ENCODE measurements at places on chromosomes 16 and 17.

DNA sequence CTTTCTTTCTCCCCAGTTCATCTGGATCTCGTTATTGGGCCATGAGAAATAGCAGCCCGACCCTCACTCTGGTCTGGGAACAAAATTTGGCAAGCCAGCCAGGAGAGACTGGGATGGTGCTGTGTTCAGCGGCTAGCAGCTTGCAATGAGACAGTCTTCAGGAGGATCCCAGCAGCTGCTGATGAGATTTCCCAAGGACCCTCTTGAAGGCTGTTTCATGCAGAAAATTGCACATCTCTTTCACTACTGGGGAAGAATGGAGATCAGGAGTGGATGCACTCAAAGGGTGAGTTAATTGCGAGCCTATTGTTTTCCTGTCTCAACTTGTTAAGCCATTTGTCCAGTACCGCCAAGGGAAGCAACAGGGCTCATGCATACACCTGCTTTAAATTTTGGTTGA is 5.5 kb upstream of the COIL start:
- DNase-seq = no peak

DNA sequence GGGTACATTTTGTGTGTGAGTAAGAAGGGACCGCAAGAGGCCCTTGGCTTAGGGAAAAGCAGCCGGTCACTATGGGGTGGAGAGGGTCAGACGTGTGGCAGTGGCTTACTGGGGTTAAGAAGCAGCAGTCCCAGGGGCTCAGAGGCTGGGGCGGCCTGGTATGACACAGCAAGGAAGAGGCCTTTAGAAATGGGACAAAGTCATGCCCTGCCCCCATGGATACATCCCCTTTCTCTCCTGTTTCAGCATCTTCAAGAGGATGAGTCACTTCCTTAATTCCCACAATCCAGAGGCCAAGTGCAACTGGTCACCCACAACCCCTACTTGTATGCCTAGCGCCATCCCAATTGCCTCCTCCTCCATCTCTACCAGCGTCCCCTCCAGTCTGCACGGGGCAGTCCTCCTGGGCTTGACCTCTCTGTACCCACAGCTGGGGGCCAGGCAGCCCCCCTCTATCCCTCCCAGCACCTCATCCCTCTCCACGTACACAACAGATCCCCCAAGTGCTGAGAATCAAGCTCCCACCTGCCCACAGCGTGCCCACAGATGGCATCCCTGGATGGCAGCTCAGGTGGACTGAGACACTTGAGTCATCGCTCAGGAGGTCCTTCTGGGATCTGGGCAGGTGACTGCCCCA is 6.9 kb upstream of the EFTUD2 start:
- DNase-seq = peak; percentile 70

DNA sequence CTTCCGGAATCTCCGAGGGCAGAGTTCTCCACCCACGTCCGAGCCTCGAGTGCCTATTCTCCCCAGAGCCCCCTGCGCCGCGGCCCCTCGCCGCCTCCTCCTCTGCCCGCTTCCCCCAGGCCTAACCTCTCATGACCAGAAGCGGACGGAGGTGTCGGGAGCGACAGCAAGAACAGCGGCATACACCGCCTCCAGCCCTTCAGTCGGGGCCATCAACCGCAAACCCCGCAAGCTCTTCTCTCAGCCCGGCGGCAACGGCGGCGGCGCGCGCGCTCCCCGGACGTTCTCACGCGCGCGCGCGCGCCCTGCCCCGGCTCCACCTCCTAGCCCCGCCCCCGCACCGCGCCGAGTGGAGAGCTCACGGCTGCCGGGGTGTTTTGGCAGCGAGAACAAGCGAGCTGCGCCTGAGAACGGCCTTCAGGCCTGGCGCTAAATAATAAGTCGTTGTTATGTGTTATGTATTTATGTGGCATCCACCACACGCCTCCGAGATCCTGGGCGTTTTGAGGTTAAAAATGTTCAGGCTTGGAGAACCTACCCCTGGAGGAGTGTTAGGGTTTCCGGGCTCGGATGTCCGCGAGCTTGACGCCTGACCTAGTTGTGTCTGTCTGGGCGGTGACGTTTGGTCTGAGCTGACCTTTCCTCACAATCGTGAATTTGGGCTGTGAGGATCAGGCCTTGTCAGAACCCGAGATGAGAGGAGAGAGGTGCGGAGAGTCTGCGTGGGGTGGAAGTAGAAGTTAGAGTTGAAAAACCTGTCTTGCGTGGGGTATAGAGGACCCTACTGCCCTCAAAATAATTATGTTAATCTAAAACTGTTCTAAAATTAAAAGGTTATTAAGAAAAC is at the start of gene RNFT1:
Gene RNFT1, minus strand, starts transcription at position 259 of the 847 bp plus-strand sequence. Its CDS starts 77 bp downstream, at position 182.
- peak; percentile 30 for DNase-seq

DNA sequence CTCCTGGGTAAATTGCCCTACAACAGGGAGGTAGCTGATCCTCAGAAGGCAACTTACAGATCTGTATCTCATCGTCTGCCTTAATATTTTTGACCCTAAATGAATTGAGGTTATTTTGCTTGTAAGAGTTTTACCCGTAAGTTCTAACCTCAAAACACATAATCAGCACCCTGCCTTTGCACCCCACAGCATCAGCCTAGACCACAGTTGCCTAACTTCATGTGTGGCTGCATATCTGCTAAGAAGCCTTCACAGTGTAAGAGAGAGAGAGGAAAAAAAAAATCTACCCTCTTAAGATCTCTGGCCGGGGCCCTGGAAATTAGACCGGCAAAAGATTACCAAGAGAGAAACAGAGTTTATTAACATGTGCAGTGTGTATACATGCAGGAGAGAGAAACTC is 76.9 kb downstream of the ARHGAP44 start:
- no peak for DNase-seq

DNA sequence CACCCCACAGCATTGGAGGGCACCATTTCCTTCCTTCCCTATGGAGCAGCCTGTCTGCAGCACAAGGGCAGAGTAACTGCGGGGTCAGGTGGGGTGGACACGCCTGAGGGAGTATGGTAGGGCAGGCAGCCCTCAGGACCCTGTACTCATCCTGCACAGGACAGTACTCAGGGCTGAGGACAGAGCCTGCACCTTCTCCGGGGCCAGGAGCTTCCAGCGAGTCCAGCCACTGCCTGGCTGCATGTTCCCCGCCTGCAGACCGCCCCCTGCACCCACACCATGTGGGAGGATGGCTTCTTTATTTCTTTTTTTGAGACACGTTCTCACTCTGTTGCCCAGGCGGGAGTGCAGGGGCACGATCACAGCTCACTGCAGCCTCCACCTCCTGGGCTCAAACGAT is 47.6 kb upstream of the CDC42EP4 start:
- DNase-seq = no peak

- DNase-seq = peak; percentile 96
Observed at GRCh38 chr17:77429969-77430752, 289.4 kb downstream of the SEC14L1 start.

DNA sequence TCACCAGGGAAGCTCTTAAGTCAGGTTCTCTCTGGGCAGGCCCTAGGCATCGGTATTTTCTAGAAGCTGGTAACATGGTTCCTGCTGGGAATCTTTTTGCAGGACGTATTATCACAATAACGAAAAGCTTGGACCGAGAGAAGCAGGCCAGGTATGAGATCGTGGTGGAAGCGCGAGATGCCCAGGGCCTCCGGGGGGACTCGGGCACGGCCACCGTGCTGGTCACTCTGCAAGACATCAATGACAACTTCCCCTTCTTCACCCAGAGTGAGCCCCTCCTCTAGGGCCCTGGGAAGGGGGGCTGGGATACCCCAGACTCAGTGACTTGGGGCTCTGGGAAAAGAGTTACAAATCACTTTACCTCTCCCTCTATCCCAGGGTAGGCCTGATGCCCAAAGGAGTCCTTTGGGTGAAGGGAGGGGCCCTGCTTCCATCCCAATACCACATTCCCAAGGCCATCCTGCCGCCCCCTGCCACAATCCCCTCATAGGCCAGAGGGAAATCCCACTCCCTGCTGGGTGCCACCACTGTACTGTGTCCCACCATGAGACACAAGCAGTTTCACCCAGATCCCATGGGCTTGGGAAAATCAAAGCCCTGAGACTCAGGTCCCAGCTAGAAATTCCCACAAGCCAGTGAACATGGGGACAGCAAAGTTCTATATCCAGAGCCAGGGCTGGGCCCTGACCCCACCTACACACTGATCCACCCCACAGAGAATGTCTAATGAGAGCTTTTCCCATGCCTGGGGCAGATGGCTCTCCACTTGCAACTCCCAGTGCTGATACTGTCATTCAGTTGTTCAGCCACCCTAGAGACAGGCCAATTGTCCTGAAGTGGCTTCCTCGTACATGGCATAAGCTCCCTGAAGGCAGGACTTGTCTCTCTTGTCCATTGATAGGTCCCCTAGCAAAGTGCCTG is 23.0 kb downstream of the CDH5 start:
- DNase-seq = no peak
